CD4-positive, alpha-beta T cell treated with Interleukin-21 for 1 hour (primary cell): ENCODE measurements at places on chromosomes 1 and 21.

DNA sequence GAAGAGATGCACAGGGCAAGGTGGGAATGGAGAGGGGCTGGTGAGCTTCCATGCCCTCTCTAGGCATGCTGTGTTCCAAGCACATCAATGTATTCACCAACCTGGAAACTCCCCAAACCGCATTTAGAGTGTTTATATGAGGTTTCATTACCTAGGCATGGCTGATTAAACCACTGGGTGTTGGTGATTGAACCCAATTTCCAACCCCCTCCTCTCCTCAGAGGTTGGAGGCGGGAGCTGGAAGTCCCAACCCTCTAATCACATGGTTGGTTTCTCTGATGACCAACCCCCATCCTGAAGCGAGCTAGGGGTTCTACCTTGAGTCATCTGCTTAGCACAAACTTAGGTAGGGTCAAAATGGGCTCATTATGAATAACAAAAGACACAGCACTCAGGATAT is 3.0 kb upstream of the PPIE start:
- DNase-seq: no peak

DNA sequence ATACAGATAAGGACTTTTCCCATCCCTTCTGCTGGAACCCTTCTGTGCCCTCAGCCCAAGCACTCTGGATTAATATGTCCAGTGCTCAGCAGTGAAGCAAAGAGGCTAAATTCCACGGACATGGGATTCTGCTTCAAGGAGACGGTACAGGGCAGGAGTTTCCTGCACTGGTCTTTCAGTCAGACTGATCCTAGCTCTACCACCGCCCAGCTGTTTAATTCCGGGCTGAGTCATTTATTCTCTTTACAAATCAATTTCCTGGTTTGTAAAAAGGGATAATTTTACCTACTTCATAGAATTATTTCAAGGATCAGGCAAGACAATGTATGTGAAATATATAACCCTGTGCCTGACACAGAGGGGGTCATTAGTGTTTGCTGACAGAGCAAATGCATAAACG is 41.6 kb upstream of the NRDC start:
- DNase-seq: no peak

DNA sequence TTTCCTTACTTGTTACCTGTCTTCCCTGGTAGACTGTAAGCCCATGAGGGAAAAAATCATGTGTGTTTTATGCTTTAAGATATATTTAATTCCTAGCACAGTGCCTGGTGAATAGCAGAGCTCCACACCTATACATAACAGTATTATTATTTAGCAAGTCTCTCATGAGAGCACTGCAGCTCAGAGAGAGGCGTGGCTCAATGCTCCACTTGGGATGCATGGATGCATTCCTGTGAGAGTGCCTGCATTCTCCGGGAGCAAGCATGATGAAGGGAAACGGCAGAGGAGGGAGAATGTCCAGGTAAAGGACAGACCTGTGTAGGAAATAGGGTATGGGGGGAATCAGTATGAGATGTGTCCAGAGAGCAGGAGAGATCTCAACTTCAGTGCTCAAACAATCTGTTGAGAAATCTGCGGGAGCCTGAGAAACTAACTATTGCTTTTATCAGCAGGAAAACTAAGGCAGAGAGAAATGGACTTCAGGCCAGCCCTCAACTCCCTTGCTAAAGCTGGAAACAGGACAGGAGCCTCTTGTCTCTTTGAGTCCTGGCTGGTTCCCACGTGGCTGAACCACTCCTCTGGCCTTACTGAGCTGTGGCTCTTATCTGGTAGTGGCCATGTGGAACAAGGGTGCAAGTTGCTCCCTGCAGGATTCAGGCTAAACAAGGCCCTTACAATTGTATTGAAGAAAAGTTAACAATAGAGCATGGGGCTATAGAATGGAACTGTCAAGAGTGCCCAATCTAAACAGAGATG is 113.1 kb downstream of the KCNN3 start:
- DNase-seq: no peak

DNA sequence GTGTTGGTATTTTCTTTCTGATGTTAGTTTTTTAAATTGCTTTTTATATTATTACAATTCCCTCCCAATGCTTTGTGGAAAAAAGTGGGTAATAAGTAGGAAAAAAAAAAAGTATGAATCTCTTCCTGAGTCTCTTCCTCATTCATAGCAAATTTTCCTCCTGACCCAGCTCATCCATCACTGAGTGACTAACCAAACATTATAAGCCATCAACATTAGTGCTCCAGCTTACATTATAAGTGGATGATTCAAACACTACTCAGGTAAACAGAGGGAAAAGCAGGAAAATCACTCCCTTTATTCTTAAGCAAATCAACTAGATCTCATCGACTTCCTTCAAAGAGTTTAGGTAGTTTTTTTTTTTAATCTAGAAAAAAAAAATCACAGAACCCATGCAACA is 15.4 kb upstream of the SAMD13 start:
- no peak for DNase-seq

GRCh38 chr1:238060061-238060460 is 169.3 kb upstream of the ZP4 start:
- DNase-seq: no peak

DNA sequence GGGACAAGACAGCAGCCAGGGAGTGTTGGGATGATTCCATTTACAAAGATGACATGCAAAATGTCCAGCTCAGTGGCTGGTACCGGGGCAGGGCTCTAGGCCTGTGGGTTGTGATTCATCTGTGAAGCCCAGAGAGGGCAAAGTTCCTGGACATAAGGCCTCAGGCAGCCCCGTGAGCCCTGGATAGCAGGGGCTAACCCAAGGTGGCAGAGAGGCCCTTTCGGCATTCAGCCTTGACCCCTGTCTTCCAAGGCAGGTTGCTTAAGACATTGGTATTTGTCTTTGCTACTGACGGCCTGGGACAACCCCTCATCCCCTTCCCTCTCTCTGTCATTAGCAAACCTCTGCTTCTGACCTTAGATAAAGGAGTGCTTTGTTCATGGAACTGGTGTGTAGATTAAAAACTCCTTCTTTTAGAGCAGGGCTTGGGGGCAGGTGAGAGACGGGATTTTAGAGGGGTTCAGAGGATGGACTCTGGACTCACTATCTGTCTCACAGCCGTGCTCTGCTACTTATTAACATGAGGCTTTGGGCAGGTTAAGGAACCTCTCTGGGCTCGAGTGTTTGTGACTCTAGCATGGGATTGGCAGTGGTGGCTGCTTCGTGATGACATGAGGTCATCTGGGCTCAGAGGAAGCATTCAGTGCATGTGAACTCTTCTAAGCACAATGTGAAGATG is 36.3 kb downstream of the TMEM51 start:
- DNase-seq: no peak

GRCh38 chr1:223641523-223642039 is 23.9 kb downstream of the CAPN8 start:
- DNase-seq: no peak

GRCh38 chr1:205680073-205680851 is at the start of gene SLC45A3:
Gene SLC45A3 (minus strand): TSS chr1:205680509. CDS start chr1:205664656, 15,853 bp downstream.
- peak; percentile 24 for DNase-seq

- DNase-seq: no peak
These were observed 213.5 kb upstream of the IRF2BP2 start for GRCh38 chr1:234823191-234824176.
